Activated T-cell treated with anti-CD3 and anti-CD28 coated beads for 24 hours (primary cell): ENCODE measurements at places on chromosomes 3 and 15.
A peak's percentile ranks its signal among the peaks of the same experiment; 100 is the strongest.

GRCh38 chr15:78981532-78982313, 36.9 kb upstream of the CTSH start:
- no peak for DNase-seq

DNA sequence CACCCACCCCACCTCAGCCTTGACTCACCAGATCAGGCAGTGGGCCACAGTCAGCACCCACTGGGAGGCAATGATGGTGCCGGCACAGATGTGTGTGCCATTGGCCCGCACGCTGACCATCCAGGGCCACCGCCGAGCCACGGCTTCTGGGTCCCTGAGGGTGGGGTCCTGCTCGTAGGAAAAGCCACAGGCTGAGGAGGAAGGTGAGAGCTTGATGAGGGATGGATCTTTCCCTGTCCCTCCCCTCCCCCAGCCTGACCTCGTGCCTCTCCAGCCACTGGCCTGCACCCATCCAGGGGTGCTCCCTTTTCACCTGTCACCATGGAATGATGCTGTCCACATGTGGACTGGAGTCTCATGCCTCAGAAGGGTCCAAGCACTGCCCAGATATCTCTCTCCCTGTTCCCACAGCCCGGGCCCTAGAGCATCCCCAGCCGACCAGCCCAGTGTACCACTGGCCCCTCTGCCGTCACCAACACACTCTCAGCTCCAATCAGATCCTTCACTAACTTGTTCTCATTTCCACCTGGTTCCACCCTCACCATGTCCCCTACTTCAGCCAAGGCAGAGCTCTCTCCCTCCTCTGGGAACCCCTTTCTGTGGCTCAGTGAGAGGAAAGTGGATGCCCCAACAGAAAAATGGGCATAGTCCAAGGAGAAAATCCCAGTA, 2.0 kb downstream of the PRSS50 start:
- no peak for DNase-seq

GRCh38 chr15:91890614-91891013, 37.1 kb downstream of the SLCO3A1 start:
- no peak for DNase-seq

DNA sequence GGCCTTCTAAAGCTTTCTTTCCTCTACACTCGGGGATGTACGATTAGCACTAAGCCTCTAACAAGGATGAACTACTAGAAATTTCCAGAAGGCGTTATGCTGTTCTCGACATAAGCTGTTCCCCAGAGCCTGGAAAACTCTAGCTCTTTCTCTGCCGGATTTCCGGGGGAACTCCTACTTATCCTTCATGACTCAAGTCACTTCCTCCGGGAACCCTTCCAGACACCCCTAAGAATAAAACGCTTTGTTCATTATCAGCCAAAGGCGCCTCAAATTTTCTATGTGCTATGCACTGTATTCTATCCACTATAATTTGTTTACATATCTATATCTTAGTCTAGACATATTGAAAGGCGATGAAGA, 455 bp upstream of the SNAP23 start:
- peak; percentile 28 for DNase-seq

- no peak for DNase-seq
Observed at GRCh38 chr3:73848173-73848906, 223.6 kb upstream of the PDZRN3 start.

DNA sequence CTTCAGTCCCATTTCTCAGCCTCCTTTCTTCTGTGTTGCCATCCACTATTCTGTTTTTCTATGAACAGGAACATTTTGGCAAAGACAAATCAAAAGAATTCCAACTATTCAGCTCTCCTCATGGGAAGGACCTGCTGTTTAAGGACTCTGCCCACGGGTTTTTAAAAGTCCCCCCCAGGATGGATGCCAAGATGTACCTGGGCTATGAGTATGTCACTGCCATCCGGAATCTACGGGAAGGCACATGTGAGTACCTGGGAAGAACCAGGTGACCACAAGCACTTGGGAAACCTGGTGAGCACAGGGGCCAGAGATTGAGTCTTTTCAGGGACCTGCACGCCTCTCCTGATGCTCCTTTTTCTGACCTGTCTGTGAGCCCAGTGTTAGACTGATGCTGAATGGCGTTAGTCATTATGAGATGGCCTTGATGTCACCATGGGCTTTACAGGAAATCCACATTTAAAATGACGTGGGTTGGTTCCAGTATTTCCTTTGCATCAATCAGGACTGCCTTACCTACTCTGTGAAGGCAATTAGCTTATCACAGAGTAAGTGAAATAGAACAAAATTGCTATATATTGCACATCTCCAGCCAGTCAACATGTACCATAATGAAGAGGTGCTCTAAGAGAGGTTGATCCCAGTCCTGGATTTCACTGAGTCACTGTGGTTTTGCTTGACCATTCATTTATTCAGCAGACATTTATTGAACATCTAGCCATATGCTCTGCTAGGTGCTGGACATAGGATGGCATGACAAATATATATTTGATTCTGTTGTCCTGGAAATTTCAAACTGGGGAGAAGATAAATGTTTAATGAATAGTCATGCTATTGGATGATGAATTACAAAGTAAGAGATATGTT, 11.7 kb downstream of the TF start:
- DNase-seq = no peak

DNA sequence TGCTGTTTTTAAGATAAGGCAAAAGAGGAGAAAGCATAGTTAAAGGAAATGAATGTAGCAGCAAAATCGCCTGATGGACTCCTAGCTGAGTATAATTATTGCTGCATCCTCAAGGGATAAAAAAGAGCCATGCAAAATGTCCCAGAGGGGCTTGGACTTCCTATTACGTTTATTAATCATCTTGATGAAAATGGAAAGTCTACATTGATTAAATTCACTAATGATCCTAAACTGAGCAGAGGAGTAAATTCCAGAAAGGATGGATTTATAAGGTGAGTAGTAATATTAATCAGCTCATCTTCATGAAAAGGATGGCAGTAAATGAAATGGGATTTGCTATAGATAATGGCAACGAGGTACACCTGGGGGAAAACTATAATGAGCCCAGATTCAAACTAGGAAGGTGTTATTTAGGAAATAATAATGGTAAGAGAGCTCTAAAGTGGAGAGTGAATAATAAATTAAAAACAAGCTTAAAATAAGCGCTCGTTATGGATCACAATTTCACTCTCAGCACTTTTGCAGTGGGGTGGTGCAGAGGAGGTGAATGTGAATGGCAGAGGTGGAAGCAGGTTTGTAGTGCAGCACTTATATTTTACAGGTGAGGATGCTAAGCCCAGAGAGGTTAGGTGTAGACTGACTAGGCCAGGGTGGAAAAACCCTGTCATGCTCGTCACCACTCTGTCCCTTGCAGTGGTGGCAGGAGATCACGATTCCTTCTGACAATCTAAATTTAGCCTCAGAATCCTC, 22.3 kb downstream of the IL5RA start:
- DNase-seq = no peak

GRCh38 chr3:151067158-151067557, 18.3 kb upstream of the MED12L start:
- DNase-seq = no peak

DNA sequence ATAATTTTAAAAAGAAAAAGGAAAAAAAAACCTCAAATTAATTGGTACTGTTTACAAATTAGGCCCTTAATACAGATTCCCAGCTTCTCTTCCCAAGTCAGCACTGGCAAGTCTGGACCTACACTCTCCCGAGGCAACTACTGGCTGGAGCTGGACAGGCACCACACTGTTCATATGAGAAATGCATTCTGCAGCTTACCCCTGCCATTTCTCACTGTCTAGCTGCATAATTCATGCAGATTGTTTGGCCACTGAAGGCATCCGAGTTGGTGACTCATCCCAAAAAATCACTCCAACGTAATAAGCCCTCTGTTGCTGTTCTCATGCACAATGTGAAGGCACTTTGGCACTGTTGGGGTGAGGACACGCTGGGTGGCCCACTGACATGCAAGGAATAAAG, 45.3 kb downstream of the ROPN1B start:
- DNase-seq = no peak

- no peak for DNase-seq
Observed at GRCh38 chr3:112273536-112273935, 20.5 kb downstream of the SLC9C1 start.
